AML-193 (cell line): ENCODE measurements at places on chromosomes 12 and 14.

- no peak for DNase-seq
These were observed 42.1 kb upstream of the CTDSP2 start for GRCh38 chr12:57888409-57889157.

- no peak for DNase-seq
These were observed 3.7 kb upstream of the FAIM2 start for GRCh38 chr12:49907352-49907751.

DNA sequence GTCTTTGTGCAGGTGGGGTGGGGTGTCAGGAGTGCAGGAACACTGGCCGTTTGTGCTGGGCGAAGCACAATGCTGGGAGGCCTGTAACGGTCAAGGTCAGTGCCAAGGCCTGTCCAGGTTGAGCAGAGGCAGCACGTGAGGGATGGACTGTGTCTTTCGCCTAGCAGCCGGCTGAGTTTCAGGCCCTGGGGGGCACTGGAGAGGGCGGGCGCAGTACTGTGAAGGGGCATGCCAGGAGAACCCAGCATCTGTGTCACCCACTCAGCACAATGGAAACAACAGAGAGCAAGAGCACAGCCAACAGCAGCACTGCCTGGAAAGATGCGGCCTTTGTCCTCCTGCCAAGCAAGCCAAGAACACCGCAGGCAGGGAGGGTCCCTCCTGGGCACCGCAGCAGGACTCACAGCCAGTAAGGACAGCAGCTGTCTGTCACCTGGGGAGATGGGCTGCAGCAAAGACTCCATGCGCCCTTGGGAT, 25.2 kb downstream of the SLC25A47 start:
- DNase-seq = no peak

GRCh38 chr12:130186651-130187268, 24.5 kb downstream of the FZD10 start:
- no peak for DNase-seq

- no peak for DNase-seq
These were observed 41.3 kb downstream of the STK38L start for GRCh38 chr12:27285403-27285802.

DNA sequence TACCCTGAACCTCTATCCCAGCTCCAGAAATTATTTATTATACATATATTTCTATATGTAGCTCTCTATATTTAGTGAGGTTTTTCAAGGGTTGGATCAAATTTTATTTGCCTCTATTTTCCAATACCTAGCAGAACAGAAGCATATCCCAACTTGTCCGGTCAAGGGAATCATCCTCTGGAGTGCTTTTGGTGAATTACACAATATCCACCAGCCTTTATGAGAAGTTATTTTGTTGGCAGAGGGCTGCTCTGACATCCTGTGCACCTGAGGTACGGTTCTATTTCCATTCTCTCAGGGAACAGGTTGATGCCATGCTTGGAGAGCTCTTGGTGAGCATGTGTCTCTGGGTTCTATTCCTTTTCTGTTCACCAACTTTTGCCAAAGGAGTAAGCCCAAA, 1056.4 kb downstream of the GALC start:
- no peak for DNase-seq
